AG09309 (cell line): ENCODE measurements at places on chromosomes 11 and 22.

DNA sequence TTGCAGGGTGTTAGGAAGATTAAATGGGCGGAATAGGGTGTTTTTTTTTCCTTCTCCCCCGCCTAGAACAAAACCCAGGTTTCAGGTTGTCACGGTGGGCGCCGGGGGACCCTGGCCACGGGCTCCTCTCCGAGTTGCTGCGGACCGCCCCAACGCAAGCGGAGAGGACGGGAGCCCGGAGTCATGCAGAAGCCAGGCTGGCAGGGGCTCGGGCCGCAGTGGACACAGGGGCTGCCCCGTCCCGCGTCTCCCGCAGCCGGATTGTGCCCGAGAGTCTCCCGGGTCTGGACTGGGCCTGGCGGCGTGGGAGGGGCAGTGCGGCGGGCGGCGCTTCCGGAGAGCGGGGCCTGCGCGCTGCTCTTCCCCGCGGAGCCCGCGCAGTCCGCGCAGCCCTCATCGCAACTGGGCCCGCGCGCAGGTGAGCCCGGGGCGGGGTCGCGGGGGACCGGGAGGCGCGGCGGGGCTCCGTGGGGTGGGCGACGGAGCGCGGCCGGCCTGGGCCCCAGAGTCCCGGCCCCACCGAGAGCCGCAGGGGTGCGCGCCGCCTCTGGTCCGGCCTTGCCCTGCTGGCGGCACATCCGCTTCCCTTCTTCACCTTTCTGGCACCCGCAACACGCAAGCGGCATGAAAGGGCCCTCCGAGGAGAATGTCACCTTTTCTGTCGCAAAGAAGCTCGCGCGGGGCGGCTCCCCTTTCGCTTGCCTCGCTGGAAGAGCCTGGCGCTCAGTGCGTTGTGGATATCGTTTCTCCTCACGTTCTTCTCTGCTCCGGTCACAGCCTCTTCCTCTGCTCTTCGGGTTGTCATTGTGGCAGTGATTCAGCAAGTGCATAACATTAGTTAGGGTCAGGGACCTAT lies at the start of gene TIRAP:
Gene TIRAP, plus strand, starts transcription at position 358 of the 856 bp plus-strand sequence. CDS start 7,802 bp downstream, outside the sequence.
- DNase-seq = no peak

GRCh38 chr11:34613015-34613414 lies 7.9 kb upstream of the EHF start:
- no peak for DNase-seq

- no peak for DNase-seq
Measured at GRCh38 chr11:111886844-111887243, 7.5 kb downstream of the CFAP68 start.

GRCh38 chr11:93784935-93785360 lies 866 bp downstream of the MED17 start:
- DNase-seq = no peak

DNA sequence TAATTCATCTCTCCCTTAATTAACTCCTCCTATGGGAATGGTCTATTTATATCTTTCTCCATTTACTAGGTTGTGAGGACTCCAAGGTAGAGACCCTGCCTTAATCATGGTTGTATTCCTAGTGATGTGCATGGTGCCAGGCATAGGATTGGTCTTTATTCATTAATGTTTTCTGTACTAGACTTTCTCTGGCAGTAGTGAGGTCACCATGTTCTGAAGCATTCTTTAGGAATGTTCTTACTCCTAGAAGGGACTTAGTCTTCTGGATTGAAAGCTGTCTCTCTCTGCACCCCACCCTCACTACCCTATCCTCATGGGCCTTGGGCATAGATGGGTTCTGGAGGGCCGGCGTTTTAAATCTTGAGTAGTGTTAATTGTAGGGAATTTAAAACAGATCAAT lies 10.6 kb upstream of the INSC start:
- DNase-seq = no peak

GRCh38 chr11:20020198-20020597 lies 140.1 kb downstream of the DBX1 start:
- DNase-seq = no peak

DNA sequence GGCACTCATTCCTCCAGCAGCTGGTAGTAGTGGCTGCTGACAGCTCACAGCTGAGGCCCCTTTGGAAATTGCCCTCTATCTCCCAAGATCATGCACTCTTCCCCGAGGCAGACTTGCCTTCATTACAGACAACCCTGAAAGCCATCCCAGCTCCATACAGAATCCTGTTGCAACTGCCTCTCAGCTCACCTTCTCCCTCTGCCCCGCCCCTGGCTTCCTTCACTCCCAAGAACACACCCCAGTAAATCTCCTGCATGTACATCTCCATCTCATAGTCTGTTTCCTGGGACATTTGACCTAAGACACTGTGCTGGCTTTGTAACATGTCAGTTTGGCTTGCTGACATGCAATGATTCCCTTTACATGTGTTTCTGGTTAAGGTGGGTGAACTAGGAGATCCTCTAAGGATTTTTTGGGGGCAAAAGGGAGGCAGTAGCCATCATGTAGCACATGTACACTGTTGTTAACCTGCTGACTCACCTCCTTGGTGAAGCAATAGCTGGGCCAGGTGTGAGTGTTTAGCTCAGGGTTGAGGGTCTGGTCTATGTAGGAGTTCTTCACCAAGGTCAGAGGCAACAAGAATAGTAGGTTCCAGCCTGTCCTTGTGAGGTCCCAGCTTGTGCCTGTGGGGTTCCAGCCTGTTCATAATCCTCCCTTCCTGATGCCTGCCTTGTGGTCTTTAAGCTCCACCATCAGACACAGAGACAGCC lies 179.6 kb downstream of the CSNK2A3 start:
- no peak for DNase-seq

GRCh38 chr11:130782361-130783222 lies 133.7 kb downstream of the SNX19 start:
- no peak for DNase-seq

DNA sequence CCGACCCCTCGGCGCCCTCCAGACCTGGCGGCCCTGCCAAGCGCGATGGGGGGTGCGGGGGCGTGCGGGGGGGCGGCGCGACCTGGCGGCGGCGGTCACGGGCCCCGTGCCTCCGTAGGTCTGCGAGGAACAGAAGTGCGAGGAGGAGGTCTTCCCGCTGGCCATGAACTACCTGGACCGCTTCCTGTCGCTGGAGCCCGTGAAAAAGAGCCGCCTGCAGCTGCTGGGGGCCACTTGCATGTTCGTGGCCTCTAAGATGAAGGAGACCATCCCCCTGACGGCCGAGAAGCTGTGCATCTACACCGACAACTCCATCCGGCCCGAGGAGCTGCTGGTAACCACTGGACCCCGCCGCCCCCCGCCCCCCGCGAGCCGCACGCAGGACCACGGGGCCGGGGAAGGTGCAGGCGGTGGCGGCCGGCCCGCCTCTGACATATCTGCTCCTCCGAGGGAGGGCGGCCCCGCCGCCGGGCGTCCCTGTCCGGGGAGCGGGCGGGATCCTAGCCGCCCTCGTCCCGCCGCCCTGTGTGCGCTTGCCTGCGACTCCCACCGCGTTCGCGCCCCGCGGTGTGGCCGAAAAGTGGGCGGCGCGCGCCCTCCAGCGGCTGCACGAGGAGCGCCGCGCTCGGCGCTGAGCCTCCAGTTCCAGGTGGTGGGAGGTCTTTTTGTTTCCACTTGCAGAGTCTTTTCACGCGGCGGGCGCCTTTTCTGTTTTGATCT lies 2.1 kb downstream of the CCND1 start:
- no peak for DNase-seq

DNA sequence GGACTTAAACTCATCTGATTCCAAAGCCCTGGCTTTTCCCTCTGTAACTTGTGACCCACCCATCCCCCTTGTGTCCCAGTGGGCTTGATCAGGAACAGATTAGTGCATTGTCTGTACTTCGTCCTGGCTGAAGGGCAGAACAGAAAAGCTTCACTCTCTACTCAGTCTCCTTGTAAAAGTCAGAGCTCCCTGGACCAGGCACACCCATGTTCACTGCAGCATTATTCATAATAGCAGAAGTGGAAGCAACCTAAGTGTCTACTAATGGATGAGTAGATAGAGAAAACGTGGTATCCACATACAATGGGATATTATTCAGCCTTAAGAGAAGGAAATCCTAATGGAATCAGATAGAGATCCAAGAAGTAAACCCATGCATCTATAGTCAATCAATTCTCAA lies 20.7 kb downstream of the DRD2 start:
- no peak for DNase-seq

GRCh38 chr11:133826866-133827265 lies 18.4 kb downstream of the SPATA19 start:
- no peak for DNase-seq

DNA sequence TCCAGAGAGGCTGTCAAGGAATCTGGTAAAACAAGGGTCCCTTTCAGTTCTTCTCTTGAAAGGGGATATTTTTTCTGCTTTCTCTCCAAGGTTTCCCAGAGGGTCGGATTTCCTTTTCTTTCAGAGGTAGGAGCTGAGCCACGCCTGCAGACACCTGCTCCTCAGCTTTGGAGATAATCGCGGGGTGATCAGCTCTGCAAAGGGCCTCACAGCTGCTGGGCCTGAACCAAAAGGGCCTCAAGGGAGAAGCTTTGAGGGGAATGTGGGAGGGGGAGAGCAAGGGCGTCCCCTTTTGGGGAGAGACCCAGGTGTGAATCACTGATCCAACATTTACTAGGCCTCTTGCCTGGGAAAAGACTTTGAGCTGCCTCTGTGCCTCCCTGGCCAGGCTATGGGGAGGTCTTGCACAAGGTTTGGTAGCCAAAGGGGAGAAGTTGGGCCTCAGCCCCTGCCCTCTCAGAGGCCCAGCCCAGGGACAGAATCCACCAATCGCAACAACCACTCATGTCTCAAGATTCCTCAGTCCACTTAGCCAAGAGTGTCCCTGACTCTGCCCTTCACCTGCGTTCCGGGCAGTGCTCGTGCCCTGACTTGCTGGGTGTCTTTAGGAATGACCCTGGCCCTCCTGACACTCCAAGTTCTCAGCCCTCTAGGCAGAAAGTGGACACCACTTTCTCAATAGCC lies 14.0 kb upstream of the TP53I11 start:
- DNase-seq = no peak

DNA sequence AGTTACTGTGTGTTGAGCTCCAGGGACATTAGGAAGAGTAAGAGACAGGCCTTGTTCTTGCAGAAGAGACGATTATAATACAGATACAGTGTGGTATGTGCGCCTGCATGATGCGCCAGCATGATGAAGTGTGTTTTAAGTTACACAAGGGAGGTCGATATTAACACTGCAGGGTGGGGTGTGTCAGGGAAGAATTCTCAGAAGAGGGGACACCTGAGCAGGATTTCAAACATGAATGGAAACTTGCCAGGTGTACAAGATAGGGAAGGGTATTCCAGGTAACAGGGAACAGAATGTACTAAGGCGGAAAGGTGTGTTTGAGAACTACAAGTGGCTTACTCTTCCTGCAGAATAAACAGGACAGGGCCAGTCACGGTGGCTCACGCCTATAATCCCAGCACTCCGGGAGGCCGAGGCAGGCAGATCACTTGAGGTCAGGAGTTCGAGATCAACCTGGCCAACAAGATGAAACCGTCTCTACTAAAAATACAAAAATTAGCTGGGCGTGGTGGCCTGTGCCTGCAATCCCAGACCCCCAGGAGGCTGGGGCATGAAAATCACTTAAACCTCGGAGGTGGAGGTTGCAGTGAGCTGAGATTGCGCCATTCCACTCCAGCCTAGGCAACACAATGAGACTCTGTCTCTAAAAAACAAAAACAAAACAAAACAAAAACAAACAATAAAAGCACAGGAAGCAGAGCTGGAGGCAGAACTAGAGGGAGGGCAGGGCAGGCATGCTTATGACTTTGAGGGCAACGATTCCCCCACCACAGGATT lies 59.0 kb downstream of the SYN3 start:
- DNase-seq = no peak

- DNase-seq = peak; percentile 56
Measured at GRCh38 chr11:10809373-10810160, 841 bp upstream of the EIF4G2 start.

DNA sequence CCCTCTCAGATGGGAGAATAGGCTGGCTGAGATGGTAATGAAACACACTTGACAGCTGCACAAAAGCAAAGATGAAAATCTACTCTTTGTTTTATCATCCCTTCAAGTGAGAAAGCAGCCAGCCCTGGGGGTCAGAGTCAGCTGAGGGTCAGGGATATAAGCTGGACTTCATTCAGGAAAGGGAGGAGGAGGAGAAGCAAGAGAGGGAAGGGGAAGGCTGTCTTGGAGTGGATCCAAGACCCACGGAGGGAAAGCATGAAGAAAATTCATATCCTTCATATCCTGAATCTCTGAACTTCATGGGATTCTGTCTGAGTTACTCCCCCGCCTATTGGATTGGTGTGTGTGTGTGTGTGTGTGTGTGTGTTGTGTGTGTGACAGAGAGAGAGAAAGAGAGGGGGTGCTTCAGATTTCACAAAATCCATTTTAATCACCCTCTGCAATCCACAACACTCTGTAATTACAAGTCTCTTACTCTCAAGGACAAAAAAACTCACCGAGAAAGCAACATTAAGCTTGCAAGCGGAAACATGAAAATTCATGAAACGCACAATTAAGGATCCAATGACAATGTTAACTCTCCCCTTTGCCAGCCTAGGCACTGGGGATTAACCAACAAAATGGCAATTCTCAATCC lies 327.7 kb downstream of the TENM4 start:
- no peak for DNase-seq

- peak; percentile 21 for DNase-seq
Measured at GRCh38 chr11:859394-860131, 16.9 kb downstream of the TSPAN4 start.

- DNase-seq = no peak
Measured at GRCh38 chr11:32279672-32280071, 155.7 kb downstream of the WT1 start.

DNA sequence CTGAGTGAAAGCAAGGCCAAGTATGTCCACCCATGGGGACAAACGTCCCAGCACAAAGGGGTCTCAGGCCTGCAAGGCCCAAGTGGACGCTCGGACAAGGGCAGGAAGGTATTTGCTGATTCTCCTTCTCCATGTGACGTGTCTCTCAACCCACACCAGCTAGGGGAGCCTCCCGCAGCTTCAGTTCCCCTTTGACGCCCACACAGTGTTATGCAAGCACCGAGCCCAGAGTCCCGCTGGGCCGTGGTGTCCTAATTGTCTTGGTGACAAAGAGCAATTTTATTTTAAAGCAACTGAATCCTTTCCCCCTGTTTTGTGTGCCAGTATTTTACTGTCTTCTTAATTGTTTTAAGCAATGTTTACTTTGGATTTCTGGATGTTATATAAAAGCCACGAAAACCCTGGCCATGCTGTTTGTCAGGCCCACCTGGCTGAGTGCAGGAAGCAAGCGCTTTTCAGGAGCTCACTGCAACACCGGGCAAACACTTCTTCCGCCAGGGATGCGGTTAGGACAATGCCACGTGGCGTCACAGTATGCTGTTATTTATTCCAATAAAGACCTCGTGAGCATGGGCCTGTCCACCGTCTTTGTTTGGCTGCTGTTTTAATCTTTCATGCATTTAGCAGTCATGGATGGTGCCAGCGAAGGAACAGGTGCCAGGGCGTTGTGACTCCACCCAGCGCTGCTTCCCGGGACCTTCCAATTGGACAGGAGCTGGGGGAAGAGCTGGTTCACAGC lies 8.2 kb upstream of the PARVG start:
- no peak for DNase-seq

DNA sequence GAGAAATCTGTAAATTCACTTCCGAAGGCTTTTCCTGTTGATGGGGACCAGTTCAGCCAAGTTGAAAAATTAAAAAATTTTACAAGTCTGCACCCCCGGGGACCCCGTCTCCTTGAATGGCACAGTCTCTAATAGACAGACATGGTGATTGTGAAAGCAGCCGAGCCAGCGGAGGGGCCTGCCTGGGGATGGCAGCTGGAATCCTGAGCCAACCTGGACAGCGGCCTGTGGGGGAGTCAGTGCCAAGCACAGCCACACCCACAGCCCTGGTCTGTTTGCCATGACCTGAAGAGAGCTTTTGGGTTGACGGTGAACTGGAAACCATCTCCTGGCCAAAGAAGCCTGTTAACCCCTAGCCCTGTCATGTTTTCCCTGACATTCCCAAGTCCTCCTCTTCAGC lies 64.7 kb downstream of the PARVG start:
- DNase-seq = no peak
